ENCODE measurements at places on chromosomes 4 and X. TPM values are rescaled to one million over a fixed set of nuclear protein-coding genes. Genes with fewer than 3 reads are reported as not detected.

DNA sequence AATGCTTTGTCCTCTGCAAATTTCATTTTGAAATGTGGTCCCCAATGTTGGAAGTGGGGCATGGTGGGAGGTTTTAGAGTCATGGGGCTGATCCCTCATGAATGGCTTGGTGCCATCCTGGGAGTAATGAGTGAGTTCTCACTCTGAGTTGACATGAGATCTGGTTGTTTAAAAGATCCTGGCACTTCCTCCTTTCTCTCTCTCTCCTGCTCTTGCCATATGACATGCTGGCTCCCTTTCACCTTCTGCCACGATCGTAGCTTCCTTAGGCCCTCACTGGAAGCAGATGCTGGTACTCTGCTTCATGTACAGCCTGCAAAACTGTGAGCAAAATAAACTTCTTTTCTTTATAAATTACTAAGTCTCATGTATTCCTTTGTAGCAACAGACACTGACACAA lies 262.0 kb downstream of the IL15 start:
- no peak for DNase-seq

Gene NUDT10
- total RNA-seq = 1.6 TPM

GRCh38 chr4:86529436-86529835 lies 64.7 kb upstream of the PTPN13 start:
- DNase-seq = no peak

GRCh38 chr4:39433878-39434492 lies 24.7 kb downstream of the RPL9 start:
- DNase-seq = no peak

Gene OPN1LW
- total RNA-seq = not detected

Gene SCRG1
- total RNA-seq = 0.48 TPM

- no peak for DNase-seq
Observed at GRCh38 chr4:37225778-37226177, 18.8 kb upstream of the NWD2 start.

- peak; percentile 55 for DNase-seq
Observed at GRCh38 chr4:148017801-148018200, 285.9 kb downstream of the ARHGAP10 start.

GRCh38 chrX:123348468-123348867 lies 164.4 kb downstream of the GRIA3 start:
- DNase-seq = no peak

Gene KIT
- total RNA-seq = 23.2 TPM

DNA sequence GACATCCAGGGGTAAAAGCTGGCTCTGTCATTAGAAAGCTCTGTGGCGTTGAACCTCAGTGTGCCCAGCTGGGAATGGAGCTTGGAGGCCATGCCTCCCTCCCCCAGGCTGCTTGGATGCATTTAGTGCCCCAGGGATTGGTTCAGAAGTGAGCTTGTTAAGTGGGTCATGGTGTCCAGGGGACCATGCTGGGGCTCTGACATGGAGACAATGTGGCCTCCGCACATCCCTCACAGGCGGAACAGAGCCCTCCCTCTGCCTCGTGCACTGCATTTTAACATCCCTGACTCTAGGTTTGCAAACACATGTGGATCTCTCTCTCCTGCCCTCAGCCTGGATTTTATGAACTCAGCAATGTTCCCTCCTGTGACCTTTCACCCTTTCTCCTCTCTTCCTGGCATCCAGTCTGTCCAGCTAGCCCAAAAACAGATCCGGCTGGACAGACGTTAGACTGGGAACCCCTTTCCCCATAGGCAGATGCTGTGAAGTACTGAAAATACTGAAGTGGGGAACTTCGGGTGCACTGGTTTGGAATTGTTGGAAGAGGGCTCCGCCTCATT lies 81.5 kb downstream of the SORCS2 start:
- no peak for DNase-seq

DNA sequence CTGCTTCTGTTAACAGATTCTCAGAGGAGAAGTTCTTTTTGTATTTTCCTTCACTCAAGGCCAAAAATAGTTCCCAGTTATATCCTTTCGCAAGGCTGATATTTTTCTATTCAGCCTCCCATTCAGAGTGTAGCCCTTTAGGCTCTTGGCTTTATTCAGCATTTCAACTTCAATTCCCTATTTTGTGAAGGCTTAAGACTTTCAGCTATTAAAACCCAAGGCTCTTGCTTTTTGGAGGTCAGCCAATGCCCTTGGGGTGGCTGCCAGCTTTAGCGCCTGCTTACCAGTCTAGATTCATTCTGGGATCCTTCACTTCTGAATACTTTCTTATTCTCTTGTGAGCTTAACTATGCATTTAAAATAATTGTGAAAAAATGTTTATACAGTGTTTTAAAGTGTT lies 57.3 kb upstream of the ADGRA3 start:
- DNase-seq = peak; percentile 21

Gene CACNA1F
- 1.8 TPM for total RNA-seq

DNA sequence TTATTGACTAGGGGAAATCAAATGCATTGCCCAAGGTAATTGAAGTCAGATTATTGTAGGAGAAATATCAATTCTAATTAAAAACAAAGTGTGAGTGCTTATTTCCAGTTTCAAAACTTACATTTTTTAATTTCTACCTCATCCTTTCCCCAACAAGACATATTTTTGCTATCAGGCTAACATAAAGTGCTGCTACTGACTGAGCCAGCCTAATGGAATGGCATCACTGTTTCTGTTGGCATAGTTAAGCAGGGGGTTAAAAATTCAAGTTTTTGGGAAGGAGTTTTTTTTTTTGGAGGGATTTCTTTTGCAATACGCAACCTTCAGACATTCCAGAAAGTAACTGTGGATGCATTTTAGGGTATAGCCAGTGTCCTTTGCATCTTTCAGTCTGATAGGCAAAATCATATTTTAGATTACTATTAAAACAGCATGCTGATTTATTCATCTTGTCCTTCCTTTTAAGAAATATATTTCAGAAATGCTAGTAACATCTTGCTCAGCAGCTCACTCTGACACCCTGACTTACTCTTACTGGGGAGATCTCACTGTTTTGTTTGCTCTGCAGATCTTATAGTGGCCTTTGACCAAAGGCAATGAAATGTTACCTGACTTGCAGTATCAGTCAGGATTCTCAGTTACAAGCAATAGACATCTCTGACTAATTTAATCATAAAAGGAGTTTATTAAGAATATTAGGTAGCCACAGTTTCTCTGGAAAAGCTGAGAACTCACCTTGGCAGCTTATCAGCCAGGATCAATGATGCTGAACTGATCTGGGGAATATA lies 24.4 kb downstream of the GAB1 start:
- DNase-seq = no peak

Gene CNOT6L
- 53.1 TPM for total RNA-seq

DNA sequence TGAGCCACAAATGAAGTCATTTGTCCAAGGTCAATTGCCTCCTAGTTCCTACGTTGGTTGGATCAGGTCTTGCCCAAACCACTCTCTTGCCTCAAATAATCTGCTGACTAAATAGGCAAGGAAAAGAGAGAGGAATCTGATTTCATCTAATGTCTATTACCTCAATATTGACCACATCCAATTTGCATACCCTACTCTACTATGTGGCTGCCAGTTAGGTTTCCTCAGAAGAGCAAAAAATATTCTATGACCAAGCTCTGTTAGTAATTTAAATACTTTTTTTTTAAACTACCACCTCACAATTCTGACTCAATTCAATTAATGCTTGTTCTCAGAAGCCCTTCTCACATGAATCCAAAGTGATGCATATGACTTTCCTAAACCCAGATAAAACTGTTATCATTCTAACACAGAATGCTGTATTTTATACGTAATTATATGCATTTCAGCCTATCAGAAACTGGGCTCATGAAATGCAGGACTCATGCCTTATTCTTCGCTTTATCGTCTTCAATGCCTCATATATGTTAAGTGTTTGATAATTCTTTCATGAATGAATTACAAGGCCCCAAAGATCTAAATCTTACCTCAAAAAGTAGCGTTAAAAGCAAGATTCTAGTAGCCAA lies 98.6 kb downstream of the HUWE1 start:
- DNase-seq = no peak

Gene ZCCHC12
- not detected for total RNA-seq

GRCh38 chr4:8148159-8148558 lies 10.5 kb downstream of the ABLIM2 start:
- DNase-seq = no peak

- no peak for DNase-seq
Observed at GRCh38 chr4:10413177-10413576, 44.0 kb downstream of the ZNF518B start.

- no peak for DNase-seq
Observed at GRCh38 chr4:121800638-121800960, 524 bp upstream of the EXOSC9 start.

DNA sequence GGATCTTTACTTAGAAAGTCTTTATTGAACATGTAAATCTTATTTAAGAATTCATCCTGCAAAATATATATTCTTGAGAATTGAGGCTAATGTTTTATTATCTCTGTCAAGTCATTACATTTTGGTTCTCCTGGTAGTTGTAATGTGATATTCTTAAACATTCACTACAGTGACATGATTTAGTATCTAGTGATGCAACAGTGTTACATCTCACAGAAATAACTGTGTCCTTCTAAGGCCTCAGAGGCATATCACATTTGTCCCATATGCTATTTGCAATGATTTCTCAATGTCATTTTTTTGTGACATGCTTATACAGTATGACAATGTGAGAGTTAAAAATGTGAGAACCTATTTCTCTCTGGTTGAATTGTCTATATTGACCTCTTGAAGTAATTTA lies 34.1 kb downstream of the PRRG1 start:
- DNase-seq = no peak

DNA sequence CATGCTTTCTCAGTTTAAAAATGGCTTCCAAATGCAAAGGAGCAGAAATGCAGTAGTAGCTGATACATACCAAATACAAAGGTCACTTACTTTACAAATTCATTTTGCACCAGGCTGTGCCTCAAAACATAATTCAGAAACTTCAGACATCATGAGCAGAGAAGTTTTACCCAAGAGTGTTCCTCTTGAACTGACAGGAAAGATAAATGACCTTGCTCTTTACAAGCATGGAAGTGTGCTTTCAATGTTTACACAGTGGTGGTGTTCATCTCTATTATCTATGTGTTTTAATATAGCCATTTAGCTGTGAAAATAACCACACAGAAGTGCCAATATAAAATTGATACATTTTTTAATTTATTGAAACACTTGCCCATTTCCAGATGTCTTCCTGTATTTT lies 383.4 kb downstream of the ANKRD50 start:
- no peak for DNase-seq

Gene CASK
- 103 TPM for total RNA-seq

DNA sequence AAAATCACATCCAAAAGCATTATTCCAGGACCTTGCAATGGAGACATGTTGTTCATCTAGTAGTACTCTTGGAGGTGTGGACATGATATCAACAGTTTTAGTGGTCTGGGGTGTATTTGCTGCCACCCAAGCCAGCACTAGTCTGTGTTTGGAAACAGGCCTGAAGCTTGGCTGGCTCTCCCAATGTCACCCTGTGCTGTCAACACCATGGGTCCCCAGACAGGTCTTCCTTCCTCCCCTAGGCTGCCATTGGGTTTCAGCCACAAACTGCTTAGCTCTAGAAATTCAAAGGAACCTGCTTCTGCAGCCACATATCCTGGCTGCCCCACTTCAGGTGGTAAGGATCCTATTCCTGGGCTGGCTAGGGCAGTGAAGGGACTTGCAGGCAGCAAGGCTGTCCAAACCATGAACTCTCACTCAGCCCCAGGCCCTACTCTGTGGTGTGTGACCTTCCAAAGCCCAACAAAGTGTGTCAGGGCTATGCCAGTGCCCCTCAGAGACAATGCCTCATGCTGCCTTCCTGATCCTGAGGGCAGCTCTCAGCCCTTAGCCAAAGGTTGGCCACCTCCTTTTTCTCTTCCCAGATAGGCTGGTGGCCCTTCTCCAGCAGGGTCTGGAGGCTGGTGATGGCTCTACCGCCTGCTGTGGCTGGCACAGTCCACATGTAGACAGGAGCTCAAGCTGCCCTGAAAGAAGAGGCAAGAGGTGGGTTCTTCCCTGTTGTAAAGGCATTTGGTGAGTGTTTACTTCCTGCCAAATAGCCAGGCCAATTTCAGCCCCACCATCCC lies 18.3 kb downstream of the AMER1 start:
- no peak for DNase-seq

DNA sequence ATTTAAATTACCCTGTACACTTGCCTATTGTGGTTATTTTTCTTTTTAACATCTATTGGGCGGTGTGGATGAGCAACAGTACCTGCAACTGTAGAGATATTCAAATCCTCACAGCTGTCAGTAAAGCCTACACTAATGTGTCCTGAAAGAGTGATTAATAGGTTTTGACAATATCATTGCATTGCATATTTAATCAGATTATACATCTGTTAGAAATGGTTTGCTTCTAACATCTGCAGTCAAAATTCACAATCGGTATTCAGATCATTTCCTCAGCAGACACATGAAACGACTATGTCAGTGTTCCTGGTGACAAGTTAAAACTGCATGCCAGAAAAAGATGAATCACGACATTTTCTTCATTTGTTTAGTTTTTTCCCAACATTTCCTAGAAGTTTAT lies 254.6 kb upstream of the EPHA5 start:
- DNase-seq = no peak

- DNase-seq = no peak
Observed at GRCh38 chrX:104310657-104311254, 56.0 kb upstream of the ESX1 start.

GRCh38 chr4:108560616-108561015 lies 59.8 kb upstream of the RPL34 start:
- no peak for DNase-seq

Gene SPANXN3
- not detected for total RNA-seq

Gene SPANXN4
- total RNA-seq = not detected

Gene PRKG2
- 1.2 TPM for total RNA-seq

All from breast epithelium (tissue), 4 donors.